Inflammatory macrophage treated with lipopolysaccharide for 4 hours (primary cell): ENCODE measurements at places on chromosomes 7 and 10.

- DNase-seq: no peak
These were observed 45.0 kb downstream of the ESYT2 start for GRCh38 chr7:158784270-158784669.

- DNase-seq: no peak
These were observed at the start of gene CNNM1 for GRCh38 chr10:99329304-99329553. Gene CNNM1 (plus strand): TSS chr10:99329356. CDS start chr10:99329388, 32 bp downstream.

GRCh38 chr10:499991-500390 is 189.5 kb downstream of the DIP2C start:
- no peak for DNase-seq

- no peak for DNase-seq
These were observed 37.0 kb downstream of the CNPY1 start for GRCh38 chr7:155509359-155509724.

GRCh38 chr7:85561706-85562105 is 374.9 kb upstream of the SEMA3D start:
- no peak for DNase-seq

DNA sequence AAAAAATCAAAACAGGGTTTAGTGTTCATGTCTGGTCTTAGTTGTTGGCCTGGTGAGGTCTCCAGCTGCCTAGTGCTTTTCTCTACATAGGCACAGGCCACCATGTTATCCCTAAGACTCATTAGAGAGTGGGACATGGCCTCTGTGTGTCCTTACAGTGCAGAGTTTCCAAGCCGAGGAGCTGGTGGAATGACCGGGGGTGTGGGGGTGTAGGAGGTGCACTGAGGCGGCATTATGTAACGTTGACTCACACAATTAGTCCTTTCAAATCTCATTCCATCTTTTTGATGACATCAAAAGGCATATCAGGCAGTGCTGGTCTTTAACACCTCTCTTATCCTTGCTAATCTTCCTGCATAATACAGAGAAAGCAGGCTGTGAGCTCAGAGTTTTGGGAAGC is 71.3 kb downstream of the MTPN start:
- DNase-seq: no peak

DNA sequence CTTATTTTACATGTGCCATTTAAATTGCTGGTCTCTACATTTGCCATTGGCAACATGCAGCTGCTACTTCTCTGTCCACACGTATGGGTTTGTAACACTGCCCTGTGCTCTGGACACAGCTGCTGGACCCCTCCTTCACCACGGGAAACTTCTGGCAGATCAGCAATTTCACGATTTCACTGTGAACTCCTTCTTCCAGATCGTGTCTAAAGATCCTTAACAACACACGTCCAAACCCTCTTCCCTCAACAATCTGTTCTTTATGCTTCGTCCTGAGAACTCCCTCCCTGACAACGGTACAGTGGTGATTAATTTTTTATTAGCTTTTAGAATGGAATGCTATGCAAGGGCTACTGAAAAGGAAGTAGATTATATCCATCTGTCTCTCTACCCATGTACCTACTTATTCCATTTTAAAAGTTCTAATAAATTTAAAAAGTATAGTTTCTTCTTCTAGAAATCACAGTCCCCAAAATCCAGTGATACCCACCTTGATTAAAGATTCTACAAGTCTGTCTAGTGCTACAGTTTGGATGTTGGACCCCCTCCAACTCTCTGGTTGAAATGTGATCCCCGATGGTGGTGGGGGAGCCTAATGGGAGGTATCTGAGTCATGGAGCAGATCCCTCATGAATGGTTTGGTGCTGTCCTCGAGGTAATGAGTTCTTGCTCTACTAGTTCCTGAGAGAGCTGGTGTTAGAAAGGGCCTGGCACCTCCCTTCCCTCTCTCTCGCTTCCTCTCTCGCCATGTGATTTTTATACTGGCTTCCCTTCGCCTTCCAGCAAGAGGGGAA is 81.0 kb downstream of the KIAA1549 start:
- DNase-seq: no peak

- no peak for DNase-seq
These were observed 449 bp downstream of the NUDT5 start for GRCh38 chr10:12195281-12195602.

DNA sequence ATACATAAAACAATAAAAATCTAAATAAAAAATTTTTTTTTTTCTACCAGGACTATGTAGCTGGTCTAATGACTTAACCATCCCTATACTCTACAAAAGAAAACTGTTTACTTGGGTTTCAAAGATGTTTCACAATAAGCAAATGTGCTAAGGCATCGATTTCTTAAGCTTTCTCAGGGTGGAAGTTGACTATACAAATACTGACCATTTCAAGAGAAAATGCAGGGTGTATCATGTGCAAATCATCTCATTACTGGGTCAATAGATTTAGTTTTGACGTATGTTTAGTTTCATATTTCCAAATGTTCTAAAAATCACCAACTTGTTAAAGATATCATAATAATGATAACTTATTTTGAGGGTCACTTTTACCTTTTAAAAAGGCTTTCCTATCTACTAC is 7.5 kb downstream of the NRP1 start:
- DNase-seq: peak; percentile 72

DNA sequence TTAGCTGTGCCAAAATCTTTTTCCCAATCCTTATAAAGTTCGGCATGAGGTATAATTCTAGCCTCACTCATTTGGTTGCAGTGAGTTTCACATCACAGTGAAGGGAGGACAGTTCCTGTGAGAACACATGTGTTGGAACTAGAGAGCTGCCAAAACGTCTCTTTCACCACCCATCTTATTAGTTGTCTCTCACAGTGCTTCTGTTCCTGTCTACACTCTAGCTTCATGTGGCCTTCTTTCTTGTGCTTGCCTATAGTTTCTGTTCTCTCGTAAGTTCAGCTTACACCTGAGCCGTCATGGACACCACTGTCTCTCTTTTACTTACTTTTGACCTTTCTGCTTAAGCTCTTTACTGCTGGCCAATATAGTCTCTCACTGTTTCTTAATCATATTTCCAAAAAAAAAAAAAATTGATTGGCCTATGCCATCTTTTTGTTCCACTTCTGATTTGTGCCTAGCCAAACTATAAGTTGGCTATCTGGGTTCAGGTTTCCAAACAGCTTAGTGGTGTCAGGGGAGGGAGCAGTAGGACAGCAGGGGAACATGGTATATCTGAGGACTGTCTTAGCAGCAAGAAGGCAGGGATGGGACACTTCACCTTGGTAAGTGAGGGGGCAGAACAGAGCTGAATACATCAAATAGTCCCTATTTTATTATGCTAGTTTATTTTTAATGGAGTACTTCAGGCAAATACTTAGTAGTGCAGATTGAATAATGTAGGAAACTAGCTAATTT is 38.0 kb downstream of the ZNRF2 start:
- DNase-seq: peak; percentile 21

GRCh38 chr10:95561864-95562177 is 650 bp upstream of the SORBS1 start:
- DNase-seq: no peak

DNA sequence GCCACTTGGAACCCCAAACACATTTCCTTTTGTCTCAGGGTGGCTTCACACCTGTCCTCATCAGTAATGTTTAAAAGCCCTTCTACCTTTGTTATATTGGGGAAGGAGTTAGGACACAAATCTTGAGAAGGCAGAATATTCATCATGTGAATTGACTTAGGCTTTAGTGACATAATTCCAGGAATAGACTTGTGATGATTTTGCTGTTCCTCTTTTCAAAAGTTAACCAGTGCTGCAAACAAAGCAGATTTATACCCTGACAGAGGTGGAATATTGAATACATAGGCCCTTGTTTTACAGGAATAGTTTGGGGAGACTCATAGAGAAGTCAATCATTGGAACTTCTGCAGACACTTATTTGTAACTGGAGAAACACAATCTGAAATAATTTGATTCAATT is 27.0 kb downstream of the ZNF786 start:
- peak; percentile 62 for DNase-seq

DNA sequence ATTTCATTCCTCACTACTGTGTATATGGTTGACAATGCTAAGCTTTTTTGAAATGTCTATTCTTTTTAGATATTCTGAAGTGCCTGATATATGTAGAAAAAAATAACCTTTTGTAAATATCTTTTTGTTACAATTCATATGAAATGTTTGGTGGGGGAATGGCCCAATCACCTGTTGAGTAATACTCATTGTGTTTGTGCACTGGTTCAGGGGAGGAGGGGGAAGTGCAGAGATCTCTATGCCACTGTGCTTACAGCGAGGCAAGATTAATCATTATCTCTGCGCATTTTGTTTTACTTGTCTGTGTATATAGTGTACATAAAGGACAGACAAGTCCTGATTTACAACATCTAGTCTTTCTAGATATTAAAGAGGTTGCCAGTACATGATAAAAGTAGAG is 25.2 kb downstream of the NUP42 start:
- peak; percentile 75 for DNase-seq

DNA sequence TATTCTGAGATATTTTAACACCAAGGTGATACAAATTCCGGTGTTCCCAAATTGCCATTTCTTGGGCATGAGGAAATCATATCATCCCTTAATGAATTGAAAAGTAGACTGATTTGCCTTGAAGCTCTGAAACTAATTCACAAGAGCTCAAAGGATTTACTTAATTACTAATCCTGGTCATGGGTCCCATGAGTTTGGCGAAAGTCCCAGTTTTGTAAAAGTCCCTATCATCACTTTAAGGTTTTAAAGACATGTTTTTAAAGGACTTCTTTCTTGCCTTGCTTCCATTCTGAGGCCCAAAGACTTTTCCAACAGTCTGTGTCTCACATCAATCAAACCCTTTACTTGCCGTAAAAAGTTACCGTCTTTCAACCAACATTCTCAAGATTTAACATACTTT is 377.9 kb downstream of the DNAJB9 start:
- no peak for DNase-seq

GRCh38 chr10:119863951-119864565 is 8.6 kb downstream of the MCMBP start:
- peak; percentile 34 for DNase-seq

- peak; percentile 31 for DNase-seq
These were observed 36.5 kb upstream of the TNKS2 start for GRCh38 chr10:91761721-91762120.

- DNase-seq: no peak
These were observed 230.9 kb downstream of the CAMK1D start for GRCh38 chr10:12579954-12580858.

DNA sequence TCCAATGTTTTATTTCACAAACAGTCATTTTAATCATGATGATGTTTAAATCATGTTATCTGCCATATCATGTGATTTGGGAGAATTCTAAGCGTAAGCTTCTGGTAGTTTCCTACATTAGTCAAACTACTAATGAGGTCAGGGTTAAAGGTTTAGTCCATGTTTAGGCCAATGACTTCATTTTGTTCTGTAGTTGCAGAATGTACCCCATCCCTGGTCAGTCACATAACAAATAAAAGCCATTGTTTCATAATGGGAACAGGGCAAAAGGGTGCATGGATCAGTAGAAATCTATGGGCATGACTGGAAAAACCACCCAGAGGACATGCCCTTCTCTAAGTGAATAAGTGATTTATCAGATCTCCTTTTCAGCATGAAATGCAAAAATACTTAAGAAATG is 138.4 kb upstream of the ABCB5 start:
- peak; percentile 95 for DNase-seq

- DNase-seq: no peak
These were observed 23.4 kb downstream of the ITPRIP start for GRCh38 chr10:104314591-104315485.

DNA sequence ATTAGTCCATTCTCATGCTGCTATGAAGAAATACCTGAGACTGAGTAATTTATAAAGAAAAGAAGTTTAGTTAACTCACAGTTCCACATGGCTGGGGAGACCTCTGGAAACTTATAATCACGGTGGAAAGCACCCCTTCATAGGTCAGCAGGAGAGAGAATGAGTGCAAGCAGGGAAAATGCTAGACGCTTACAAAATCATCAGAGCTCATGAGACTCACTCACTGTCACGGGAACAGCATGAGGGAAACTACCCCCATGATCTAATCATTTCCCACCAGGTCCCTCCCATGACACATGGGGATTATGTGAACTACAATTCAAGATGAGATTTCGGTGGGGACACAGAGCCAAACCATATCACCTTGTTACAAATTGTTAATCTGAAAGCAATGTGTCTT is 15.8 kb downstream of the TAS2R39 start:
- peak; percentile 77 for DNase-seq

- no peak for DNase-seq
These were observed 27.4 kb downstream of the MAPK8 start for GRCh38 chr10:48333856-48334255.

DNA sequence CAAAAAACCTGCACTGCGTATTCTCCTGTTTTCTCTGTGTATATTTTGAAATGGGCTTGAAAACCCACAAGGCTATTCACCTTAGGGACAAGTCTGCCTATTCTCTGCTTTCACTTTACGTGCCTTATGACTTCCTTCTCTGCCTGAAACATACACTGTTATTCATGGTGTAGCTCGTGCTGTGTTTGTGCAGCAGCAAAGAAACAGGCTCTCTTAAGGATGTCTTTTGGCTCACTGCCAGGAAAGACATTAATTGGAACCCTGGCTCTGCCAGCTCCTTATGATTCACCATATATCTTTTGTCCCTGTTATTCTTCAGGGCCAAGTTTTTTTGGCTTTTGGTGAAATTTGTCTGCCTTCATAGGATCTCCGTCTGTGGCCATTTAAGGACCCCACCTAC is 92.4 kb downstream of the TMEM106B start:
- DNase-seq: no peak

GRCh38 chr10:96440361-96441292 is 73.1 kb downstream of the TLL2 start:
- DNase-seq: peak; percentile 55

GRCh38 chr7:128115821-128116723 is 84.8 kb upstream of the LRRC4 start:
- no peak for DNase-seq

- no peak for DNase-seq
These were observed 178.0 kb downstream of the JCAD start for GRCh38 chr10:29881336-29881771.

DNA sequence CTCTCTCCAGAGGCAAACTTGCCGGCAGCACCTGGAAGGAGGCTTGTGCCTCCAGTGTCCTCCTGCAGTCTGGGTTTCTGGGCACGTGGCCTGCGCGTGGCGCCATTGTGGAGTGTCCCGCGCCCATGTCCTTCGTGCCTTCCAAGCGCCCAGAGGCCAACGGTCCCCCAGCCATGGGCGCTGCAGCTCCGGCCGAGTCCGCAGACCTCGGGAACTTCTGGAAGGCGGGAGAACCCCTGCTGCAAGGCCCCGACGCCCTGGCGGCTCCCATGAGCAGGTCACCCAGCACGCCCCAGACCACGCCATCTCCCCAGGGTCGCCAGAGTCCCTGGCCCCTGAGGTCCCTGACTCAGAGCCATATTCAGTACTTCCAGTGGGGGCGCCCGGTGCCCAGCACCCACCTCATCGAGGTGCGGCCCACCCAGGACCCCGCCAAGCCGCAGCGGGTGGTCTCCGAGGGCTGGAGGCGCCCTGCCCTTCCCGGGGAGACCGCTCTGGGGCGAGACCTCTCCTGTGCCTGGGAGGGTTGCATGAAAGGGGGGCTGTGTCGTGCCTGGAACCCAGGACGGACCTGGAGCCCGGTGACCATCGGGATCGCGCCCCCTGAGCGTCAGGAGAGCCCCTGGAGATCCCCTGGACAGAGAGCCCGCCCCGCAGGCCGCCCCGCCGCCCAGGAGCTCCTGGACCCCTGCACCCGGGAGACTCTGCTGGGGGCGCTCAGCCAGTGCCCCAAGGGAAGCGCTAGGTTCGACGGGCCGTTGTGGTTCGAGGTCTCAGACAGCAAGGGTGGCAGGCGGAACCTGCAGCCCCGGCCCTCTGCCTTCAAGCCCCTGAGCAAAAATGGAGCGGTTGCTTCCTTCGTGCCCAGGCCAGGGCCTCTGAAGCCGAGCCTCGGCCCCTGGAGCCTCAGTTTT is at the start of gene POM121L12:
Gene POM121L12 (plus strand): TSS at position 135 of the 914 bp plus-strand sequence. CDS start 39 bp downstream, at position 174.
- DNase-seq: no peak
